Kasumi-1 (cell line): ENCODE measurements at places on chromosomes 16 and 17.

DNA sequence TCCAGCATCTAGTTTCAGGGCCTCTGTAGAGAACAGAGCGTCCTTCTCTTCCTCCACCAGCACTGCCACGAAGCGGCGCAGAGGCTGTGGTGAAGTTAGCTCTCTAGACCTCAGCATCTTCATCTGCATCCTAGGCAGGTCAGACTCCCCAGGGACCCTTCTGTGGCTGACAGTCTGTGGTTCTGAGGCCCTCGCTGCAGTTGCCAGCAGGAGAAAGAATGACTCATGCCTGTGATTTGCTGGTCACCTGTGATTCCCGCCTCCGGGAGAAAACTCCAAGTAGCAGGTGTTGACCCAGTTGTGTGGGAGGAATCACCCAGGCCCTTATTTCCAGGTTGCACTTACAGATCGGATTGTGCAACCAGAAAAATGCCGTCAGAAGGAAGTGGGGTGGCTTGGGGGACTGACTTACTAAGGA is 117.3 kb upstream of the CACNG5 start:
- DNase-seq, result no peak

GRCh38 chr16:27387724-27388123 is 14.2 kb upstream of the IL21R start:
- DNase-seq, result no peak

GRCh38 chr17:71938340-71939010 is 182.3 kb upstream of the SOX9 start:
- no peak for DNase-seq

DNA sequence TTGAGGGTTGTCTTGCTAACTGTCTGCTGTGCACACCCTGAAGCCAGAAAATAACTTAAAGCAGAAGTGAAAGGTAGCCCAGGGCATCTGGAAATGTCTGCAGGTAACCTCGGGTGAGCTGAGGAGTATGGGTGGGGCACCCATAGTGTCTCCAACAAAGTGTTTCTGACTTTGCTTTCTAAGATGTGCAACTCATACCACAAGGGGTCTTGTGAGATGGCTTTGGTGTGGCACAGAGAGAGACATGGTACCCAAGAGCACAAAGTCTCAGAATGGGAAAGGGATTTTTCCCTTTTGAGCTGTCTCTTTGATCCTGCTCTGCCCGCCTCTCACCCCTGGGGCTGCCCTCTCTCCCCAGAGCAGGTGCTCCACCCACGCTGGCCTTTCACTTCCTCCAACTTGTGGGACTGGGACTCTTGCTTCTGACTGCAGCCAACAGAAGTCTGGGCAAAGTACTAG is 6.9 kb downstream of the CHD9 start:
- peak; percentile 45 for DNase-seq

- DNase-seq, result no peak
Measured at GRCh38 chr17:55167024-55167725, 97.6 kb upstream of the HLF start.

DNA sequence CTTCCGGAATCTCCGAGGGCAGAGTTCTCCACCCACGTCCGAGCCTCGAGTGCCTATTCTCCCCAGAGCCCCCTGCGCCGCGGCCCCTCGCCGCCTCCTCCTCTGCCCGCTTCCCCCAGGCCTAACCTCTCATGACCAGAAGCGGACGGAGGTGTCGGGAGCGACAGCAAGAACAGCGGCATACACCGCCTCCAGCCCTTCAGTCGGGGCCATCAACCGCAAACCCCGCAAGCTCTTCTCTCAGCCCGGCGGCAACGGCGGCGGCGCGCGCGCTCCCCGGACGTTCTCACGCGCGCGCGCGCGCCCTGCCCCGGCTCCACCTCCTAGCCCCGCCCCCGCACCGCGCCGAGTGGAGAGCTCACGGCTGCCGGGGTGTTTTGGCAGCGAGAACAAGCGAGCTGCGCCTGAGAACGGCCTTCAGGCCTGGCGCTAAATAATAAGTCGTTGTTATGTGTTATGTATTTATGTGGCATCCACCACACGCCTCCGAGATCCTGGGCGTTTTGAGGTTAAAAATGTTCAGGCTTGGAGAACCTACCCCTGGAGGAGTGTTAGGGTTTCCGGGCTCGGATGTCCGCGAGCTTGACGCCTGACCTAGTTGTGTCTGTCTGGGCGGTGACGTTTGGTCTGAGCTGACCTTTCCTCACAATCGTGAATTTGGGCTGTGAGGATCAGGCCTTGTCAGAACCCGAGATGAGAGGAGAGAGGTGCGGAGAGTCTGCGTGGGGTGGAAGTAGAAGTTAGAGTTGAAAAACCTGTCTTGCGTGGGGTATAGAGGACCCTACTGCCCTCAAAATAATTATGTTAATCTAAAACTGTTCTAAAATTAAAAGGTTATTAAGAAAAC is at the start of gene RNFT1:
TSS of gene RNFT1 (minus strand) at position 259 of the 847 bp plus-strand sequence. CDS start at position 182, 77 bp downstream.
- peak; percentile 90 for DNase-seq

- no peak for DNase-seq
Measured at GRCh38 chr17:11900041-11900476, 97.2 kb downstream of the ZNF18 start.

GRCh38 chr16:49158029-49158642 is 123.5 kb downstream of the CBLN1 start:
- peak; percentile 45 for DNase-seq
